ENCODE measurements at places on chromosomes 7 and 10.

GRCh38 chr7:95531605-95532219, 46.0 kb downstream of the ASB4 start:
- no peak for DNase-seq

GRCh38 chr7:102444961-102445673, 11.7 kb downstream of the ORAI2 start:
- no peak for DNase-seq

GRCh38 chr10:99057936-99058690, 177.5 kb downstream of the HPSE2 start:
- DNase-seq, result no peak

DNA sequence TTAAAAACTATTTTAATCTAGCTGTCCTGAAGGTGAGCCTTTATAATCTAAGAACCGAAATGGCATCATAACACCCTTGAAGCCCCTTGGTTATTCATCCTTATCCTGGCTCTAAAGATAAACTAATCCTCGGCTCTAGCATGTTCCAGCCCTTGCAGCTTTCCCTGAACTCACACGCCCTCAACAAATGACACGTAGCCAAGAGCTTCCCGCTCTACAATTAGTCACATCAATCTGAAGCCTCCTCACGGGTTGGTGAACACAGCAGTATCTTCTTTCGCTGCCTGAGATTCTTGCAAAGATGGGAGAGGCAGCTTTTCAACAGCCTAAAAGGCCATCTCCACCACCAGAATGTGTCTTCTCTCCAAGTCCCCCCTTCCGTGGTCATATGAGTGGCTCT, 4.1 kb downstream of the FRMD4A start:
- DNase-seq, result no peak

GRCh38 chr7:134892963-134893362, 93.3 kb upstream of the AGBL3 start:
- DNase-seq, result no peak

DNA sequence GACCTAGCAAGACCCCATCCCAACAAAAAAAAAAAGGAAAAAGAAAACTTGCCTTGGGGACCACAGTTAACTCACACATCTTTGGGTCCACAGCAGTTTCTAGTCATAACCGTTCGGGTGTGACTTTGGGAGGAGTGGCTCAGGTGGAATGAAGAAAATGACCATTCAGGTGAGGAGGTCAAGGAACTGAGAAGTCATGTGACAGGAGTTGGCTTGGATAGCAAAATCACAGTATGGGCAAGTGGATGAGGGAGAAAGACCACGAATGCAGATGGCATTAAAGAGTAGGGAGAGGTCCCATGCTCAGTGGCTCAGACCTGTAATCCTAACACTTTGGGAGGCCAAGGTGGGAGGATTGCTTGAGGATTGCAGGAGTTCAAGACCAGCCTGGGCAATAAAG, 17.1 kb upstream of the CNOT4 start:
- DNase-seq, result no peak

All from SW480 (cell line).